Stimulated activated CD4-positive, alpha-beta T cell treated with anti-CD3 and anti-CD28 coated beads, Interleukin-15, amount 100 ng/mL, for 1 hour (primary cell): ENCODE measurements at places on chromosomes 13 and 19.

GRCh38 chr13:36414461-36414860 is 17.8 kb upstream of the CCNA1 start:
- no peak for DNase-seq

DNA sequence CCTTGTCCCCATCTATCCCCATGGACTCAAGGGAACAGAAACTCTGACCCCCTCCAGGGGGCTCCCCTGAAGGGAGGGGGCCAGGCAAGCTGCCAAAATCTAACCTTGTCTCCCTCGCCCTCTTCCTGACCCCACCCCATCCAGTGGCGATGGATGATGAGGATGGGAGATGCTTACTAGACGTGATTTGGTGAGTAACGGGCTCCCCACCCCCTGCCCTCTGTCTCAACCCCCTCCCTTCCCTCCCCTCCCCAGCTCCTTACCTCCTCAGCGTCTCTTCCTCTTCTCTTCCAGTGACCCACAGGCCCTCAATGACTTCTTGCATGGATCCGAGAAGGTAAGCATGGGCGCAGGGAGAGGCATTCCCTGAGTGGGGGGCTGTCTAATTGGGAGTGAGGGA is 39.8 kb upstream of the EHD2 start:
- DNase-seq: no peak

GRCh38 chr13:100280681-100281080 is 191.8 kb downstream of the PCCA start:
- DNase-seq: no peak

DNA sequence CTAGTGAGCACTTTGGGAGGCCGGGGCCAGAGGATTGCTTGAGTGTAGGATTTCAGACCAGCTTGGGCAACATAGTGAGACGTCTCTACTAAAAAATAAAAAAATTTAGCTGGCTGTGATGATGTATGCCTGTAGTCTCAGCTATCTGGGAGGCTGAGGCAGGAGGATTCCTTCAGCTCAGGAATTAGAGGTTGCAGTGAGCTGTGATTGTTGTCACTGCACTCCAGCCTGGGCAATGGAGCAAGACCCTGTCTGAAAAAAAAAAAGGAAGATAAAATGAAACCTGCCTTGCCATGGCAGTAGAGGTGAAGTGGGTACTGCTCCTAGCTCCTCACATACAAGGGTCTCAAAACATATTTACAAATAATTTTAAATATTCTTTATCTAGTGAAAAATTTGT is 7.4 kb downstream of the UCHL3 start:
- DNase-seq: no peak

GRCh38 chr13:19993024-19993423 is 34.5 kb downstream of the ZMYM2 start:
- DNase-seq: no peak

- no peak for DNase-seq
Observed at GRCh38 chr19:52638601-52639000, 446 bp upstream of the ZNF83 start.

DNA sequence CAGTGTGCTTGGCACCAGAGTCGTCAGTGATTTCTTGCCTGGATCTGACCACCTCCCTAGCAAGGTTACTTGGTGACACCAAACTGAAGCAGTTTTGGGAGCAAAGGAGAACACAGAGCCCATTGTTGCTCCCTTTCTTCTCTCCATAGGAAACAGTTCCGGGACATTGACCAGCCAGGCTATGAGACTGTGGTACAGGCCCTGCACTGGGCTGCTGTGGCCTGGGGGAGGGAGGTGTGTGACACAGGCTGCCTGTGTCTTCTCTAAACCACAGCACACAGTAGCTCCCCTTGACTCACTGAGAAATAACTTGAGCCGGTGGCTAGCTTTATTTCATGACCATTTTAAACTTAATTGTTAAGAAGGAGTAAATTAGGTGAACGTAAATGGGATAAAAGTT is 214.8 kb upstream of the UBL3 start:
- DNase-seq: no peak

- DNase-seq: no peak
Observed at GRCh38 chr19:11420429-11421370, 1.6 kb upstream of the RGL3 start.

DNA sequence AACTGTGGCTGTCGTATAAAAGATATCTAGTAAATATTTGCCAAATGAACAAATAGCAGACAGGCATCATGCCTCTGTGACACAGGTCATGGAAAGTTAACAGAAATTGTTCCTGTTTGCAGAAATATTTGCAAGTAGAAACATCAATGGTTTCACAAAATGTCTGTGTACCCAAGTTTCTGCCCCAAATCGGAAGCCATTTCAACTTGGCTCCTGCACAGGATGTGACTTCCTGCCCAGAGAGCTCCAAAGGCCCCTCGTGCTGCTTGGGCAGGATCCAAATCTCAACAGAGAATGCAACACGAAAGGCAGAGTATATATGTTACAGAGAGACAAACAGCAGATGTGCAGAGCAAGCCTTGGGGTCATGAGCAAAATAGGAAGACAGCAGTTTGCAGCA is 95.5 kb upstream of the SERP2 start:
- DNase-seq: no peak

- DNase-seq: no peak
Observed at GRCh38 chr19:45401815-45402214, 3.1 kb downstream of the PPP1R13L start.

- no peak for DNase-seq
Observed at GRCh38 chr13:33057019-33057780, 41.0 kb downstream of the KL start.
